ENCODE measurements at places on chromosomes 6 and 20. TPM values are rescaled to one million over a fixed set of nuclear protein-coding genes. Genes with fewer than 3 reads are reported as not detected.

DNA sequence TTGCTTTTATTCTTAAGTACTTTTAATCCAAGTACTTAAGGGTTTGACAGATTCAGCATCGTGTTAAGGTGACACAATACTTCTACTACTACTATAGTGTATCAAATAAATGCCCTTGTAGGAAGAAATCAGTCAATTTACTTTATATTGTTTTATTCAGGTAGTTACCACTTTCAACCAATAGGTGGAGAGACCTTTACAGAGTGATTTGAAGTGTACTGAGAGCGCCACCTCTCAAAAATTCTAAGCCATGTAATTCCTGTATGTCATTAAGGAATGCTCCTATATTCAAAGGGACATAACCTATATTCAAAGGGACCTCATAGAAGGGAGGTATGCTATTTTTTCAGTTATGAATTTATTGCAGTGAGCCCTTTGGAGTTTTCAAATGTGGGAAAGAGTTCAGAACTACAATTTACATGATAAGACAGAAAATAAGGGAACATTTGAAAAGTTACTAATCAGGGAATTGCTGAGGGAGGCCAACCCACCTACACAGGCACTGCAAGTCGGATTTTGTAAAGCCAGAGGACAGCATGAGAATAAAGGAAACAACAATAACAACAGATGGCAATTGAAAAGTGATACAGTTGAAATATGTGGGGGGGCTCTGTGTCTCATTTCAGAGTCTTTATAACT is 955.6 kb downstream of the TBC1D32 start:
- no peak for DNase-seq

DNA sequence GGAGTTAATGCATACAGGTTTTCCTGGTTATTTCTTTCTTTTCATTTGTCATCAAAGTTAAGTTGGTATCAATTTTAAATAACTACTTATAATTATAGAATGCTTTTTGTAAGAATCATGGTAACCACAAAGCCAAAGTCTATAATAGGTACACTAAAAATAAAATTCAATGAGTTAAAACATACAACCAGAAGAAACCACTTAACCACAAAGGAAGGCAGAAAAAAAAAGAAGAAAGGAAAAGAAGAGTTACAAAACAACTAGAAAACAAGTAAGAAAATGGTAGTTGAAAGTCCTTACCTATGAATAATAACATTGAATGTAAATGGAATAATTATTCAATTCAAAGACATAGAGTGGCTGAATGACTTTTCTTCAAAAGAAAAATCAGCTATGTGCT is 45.6 kb downstream of the THBS2 start:
- no peak for DNase-seq

DNA sequence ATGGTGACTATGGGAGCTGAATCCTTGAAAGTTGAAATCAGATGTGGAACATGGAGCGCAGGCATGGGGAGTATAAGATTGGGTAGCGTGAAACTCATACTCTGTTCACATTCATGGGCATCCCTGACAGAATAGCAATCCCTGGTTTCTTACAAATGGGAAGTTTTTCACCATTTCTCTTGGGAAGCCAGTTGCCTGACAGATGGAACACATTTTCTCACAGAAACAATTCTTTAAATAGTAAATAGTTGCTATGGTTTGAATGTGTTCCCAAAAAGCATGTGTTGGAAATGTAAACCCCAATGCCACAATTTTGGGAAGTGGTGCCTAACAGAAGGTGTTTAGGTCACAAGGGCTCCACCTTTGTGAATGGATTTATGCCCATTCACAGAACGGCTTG is 262.8 kb upstream of the HS3ST5 start:
- no peak for DNase-seq

GRCh38 chr6:40798069-40798770 is 211.1 kb upstream of the LRFN2 start:
- DNase-seq, result no peak

DNA sequence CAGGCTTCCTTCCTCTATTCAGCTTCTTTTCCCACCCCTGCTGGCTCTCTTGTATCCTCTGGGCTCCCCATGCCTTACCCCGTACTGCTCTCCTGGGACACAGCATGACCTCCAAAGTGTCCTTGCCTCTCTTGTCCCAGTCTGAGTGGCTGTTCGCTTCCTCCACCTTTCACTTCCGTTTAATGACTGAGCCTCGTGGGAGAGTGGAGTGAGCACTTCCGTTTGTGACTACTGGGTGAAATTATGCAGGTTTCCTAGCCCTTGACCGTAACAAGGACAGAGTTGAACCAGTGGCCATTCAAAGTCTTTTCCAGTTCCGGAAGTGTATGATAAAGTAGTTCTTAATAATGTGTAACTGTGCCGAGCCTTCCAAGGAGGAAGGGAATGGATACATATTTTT is 109.2 kb downstream of the ARID1B start:
- DNase-seq, result no peak

GRCh38 chr20:19918965-19919329 is 98.2 kb upstream of the NAA20 start:
- no peak for DNase-seq

GRCh38 chr6:35427851-35428321 is 24.3 kb upstream of the FANCE start:
- no peak for DNase-seq

GRCh38 chr6:149065658-149066556 is 251.6 kb upstream of the TAB2 start:
- no peak for DNase-seq

GRCh38 chr20:58664331-58664730 is 13.2 kb downstream of the STX16 start:
- DNase-seq, result no peak

GRCh38 chr6:5672581-5673011 is 334.1 kb downstream of the NRN1 start:
- no peak for DNase-seq

DNA sequence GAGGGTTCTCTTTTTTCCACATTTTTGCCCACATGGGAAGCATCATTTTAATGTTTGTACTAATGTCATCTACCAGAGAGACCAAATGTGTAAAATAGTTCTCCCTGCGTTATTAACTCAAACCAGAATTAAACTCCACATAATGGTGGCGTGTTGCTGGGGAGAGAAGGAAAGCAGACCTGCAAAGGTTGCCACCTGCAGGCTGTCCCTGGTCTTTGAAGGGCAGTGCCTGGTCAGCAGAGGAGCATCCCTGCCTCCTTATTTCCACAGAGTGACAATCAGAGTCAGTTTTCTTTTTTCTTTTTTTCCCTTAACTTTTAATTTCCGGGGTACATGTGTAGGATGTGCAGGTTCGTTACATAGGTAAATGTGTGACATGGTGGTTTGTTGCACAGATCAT is 214.5 kb downstream of the TBX18 start:
- no peak for DNase-seq

GRCh38 chr6:70421509-70421908 is 8.2 kb downstream of the FAM135A start:
- no peak for DNase-seq

DNA sequence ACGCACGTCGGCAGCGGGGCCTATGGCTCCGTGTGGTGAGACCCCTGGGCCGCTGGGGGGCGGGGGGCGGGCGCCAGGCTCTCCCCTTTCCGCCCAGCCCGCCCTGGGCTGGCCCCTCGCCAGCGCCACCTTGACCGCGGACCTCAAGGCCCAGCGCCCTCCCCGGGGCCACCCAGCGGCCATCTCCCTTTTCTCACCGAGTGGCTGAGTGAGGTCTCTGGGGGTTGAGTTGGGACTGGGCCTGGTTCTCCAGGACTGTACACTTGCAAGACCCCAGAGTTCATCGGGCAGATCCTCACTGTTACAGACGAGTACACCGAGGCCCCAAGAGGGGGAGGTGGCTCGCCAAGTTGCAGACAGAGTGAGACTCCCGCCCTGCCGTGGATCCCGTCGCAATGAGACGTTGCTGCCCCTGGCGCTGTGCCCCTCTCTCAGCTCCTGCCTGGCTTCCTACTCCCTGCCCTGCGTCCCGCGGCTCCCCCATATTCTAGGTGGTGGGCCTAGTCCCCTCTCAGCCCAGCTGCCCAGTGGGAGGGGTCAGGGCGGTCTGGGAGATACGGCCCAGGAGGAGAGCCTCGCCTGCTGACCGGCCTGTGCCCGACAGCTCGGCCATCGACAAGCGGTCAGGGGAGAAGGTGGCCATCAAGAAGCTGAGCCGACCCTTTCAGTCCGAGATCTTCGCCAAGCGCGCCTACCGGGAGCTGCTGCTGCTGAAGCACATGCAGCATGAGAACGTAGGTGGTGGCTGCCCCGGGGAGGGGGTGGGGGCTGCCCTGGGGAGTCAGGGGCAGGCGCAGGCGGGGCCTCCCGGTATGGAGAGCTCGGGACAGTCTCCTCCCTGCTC is 576 bp downstream of the MAPK13 start:
- no peak for DNase-seq

GRCh38 chr20:49892260-49892659 is 23.1 kb downstream of the SPATA2 start:
- no peak for DNase-seq

- DNase-seq, result no peak
These were observed 134.7 kb downstream of the BTBD9 start for GRCh38 chr6:38504996-38505395.

DNA sequence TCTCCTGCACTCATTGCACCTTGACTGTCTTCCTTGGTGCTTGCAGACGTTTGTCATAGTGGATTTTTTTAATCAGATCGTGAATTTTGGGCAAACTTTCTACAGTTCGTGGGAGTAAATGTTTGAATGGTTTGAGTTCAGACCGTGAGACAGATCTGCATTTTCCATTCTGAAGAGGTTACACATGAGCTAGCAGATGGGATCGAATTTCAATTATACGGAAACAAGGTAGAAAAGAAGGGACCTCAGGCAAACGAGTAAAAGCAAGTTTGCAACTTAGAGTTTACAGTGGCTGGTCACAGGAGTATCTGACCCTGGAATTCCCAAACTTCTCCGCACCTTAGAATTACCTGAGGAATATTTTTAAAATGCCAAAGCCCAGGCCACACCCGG is 17.2 kb upstream of the NCR2 start:
- DNase-seq, result no peak

DNA sequence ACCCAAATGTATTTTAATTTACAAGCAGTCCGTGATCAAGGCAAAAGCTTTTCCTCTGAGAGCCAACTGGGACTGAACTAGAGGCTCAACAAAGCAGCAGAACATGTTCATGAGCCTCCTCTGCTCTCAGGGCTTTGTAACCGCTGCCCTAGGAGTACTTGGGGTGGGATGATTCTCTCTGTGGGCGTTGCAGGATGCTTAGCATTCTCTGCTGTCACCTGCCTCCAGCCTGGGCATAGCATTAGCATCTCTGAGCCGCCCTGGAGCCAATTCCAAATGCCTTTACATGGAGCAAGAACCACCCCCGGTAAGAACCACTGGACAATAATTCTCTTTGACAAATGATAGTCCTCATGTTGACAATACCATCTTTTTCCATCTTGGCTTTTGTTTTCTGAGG is 237.6 kb upstream of the CDH4 start:
- no peak for DNase-seq

- no peak for DNase-seq
These were observed 66.1 kb downstream of the CD24 start for GRCh38 chr6:106908386-106908840.

DNA sequence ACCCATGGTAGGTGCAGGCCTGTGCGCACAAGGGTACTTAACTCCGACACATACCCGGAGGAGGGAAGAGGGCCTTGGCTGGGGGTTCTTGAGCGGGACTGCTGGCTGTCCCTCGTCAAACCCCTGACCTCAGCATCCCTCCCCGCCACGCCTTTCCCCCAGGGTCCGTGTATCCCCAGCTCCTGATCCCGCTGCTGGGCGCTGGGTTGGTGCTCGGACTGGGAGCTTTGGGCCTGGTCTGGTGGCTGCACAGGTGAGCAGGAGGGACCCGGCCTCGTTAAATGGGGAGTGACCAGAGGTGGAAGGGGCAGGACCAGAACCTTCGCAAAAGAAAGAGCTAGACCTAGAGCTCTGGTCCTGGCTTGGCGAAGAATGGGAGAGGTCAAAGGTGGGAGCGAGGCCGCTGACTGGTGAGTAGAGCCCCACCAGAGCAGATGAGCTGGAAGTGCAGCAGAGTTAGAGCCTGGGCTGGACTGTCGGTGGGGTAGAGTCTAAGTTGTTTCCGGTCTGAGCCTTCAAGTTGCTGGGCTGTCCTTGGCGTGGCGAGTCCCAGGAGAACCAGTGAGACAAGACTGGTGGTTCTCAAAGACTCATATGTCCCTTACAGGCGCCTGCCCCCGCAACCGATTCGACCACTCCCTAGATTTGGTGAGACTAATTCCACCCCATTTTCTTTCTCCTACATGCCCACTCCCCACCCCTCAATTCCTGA is 963 bp downstream of the MPIG6B start:
- DNase-seq, result no peak

- DNase-seq, result no peak
These were observed 161.5 kb downstream of the PACRG start for GRCh38 chr6:162889303-162889702.

DNA sequence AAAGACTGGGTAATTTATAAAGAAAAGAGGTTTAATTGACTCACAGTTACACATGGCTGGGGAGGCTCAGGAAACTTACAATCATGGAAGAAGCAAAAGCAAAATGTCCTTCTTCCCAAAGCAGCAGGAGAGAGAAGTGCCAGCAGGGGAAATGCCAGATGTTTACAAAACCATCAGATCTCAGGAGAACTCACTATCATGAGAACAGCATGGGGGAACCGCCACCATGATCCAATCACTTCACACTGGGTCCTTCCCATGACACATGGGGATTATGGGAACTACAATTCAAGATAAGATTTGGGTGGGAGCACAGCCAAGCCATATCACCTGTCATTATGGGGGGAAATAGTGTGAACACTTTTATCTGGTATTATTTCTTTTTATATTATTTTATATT is 557.2 kb downstream of the EYS start:
- DNase-seq, result no peak

DNA sequence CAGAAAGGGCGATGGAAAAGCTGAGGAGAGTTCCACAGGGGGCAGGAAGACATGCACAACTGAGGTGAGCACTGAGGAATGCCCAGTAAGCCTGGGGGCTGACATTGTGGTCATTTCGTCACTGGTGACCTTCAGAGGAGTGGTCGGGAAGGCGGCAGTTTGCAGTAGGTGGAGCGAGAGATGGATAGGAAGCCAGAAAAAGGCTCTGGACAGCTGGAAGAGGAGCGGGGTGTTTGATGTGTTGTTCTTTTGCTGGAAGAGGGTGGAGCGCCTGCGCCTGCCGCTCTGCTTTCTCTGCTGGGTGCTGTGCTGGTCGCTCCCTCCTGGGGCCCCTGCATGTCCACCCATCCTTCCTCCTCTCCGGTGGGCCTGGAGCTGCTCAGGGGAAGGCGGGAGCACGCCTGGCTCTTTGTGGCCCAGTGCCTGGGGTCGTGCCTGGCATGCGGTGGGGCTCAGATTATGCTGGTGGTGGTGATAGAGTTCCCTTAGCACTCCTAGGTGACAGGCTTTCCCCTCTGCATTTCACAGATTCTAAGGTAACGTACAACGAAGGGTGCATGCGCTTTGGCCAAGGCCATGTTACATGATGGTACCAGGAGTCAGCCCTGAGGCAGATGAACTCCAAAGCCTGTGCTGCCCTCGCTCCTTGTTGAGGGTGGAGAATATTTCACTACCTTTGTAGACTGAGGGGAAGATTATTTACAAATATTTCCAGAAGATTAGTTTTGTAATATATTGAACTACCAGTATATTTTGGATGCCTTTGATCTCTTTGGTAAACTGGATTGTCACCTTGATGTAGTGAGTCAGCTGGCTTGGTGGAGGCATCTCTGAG is 20.9 kb downstream of the ARID1B start:
- DNase-seq, result no peak

Gene IRF4
- 0.22 TPM for total RNA-seq

Gene BTNL2
- total RNA-seq, result not detected

Gene BTN1A1
- total RNA-seq, result not detected

Gene FERMT1
- 0.63 TPM for total RNA-seq

Gene STMND1
- not detected for total RNA-seq

Gene EBF4
- 4.9 TPM for total RNA-seq

Gene ADGRF1
- not detected for total RNA-seq

Gene COL21A1
- total RNA-seq, result 54.3 TPM

Gene CST2
- total RNA-seq, result not detected

Gene IMPG1
- not detected for total RNA-seq

Gene RBM24
- total RNA-seq, result 189 TPM
